IPS DF 19.7 (cell line): ENCODE measurements at places on chromosomes 16 and 17.

- DNase-seq: peak; percentile 15
These were observed 397.0 kb upstream of the CCL2 start for GRCh38 chr17:33858121-33858520.

GRCh38 chr17:31313982-31314781, at the start of gene EVI2B:
Gene EVI2B (minus strand): TSS chr17:31314054. CDS start chr17:31305609, 8,445 bp downstream.
- no peak for DNase-seq

- no peak for DNase-seq
These were observed 10.9 kb upstream of the ARHGAP23 start for GRCh38 chr17:38417210-38417951.

DNA sequence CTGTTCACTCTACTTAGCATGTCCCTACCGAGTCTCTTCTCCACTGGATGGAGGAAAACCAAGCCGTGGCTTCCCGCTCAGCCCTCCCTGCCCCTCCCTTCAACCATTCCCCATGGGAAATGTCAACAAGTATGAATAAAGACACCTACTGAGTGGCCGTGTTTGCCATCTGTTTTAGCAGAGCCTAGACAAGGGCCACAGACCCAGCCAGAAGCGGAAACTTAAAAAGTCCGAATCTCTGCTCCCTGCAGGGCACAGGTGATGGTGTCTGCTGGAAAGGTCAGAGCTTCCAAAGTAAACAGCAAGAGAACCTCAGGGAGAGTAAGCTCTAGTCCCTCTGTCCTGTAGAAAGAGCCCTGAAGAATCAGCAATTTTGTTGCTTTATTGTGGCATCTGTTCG, 2.8 kb upstream of the LPCAT2 start:
- no peak for DNase-seq

GRCh38 chr17:80817321-80817845, 174.3 kb upstream of the CHMP6 start:
- DNase-seq: no peak

- no peak for DNase-seq
These were observed 17.7 kb upstream of the DOC2B start for GRCh38 chr17:199191-199604.

DNA sequence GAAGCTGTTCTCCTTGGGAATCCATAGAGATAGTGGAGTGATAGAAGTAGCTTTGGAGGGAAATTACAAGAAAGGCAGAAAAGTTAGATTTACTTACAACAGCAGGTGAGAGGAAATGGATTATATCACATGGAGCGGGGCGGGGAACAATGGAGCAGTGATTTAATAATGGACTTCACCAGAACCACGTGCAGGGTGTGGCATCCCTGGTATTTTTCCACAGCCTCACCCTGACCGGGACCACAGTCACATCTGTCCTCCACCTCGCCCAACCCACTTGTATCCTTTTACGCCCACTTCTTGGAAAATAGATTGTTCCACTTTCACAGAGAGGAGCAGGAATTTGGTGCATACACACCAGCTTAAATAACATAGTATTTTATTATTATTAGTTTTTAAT, 15.9 kb upstream of the CYB5B start:
- no peak for DNase-seq

GRCh38 chr16:73047221-73047535, 750 bp downstream of the ZFHX3 start:
- DNase-seq: no peak

DNA sequence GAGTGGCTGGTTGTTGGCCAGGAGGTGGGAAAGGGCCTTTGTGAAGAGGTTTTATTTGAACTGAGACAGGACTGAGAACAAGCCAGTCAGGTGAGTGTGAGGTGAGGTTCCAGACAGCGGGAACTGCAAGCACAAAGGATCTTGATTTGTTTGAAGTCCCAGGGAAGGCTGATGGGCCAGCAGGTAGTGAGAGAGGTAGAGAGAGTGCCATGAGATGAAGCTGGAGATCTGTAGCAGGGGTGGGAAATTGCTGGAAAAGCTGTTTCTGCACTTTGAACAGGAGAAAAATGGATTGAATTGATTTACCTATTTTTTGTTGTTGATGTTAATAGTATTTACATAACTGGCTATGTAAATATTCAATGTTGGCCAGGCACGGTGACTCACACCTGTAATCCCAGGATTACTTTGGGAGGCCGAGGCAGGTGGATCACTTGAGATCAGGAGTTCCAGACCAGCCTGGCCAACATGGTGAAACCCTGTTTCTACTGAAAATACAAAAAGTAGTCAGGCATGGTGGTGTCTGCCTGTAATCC, 7.7 kb upstream of the DCTPP1 start:
- DNase-seq: no peak

DNA sequence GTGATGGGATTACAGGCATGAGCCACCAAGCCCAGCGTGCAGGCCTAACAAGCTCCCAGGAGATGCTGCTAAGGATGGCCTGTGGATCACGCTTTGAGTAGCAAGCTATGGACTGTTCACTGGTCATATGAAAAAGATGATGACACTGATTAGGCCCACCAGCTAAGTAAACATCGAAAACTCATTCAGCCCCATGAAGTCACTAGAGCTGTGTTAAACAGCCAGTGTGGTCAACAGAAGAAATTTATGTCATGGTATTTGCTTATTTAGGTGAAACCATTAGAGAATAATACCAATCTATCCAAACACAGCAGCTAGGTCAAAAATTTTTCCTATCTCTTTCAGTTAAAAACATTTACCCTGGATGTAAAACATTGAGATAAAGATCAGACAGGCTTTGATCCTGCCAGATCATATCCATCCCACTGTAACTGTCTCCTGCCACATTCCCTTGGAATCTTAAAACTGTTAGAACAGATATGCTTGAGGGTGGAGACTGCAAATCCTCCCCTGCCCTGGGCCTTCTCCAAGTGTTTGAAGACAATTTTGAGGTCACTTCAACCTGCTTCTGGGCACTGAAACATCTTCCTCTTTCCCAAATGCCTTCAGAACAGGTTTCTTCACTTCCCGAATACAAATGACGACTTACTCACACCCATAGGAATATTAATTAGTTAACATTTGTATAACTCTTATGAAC, 30.9 kb downstream of the HOXB1 start:
- no peak for DNase-seq

- no peak for DNase-seq
These were observed 18.4 kb downstream of the METRNL start for GRCh38 chr17:83097831-83098230.

- DNase-seq: no peak
These were observed 102.4 kb downstream of the ENGASE start for GRCh38 chr17:79176792-79177601.
